ENCODE measurements at places on chromosomes 1 and 21. TPM values are rescaled to one million over a fixed set of nuclear protein-coding genes. Genes with fewer than 3 reads are reported as not detected.

The CRNN gene
- not detected for total RNA-seq

The ACTL8 gene
- 0.26 TPM for total RNA-seq

The GJA9 gene
- total RNA-seq: not detected

The FOXD2 gene
- total RNA-seq: 0.07 TPM

- peak overlapping the region; percentile 12 for H3K27ac ChIP-seq
- DNase-seq: peak; percentile 91
- H3K4me3 ChIP-seq: no peak overlapping the region
- H3K27me3 ChIP-seq: no peaks in the 10 kb centered on the region
- H3K36me3 ChIP-seq: peaks cover 2% of the 10 kb centered on the region
- H3K4me1 ChIP-seq: peaks cover 3% of the 10 kb centered on the region
These were observed 153.1 kb downstream of the PSMG1 start for GRCh38 chr21:39029900-39030884.

DNA sequence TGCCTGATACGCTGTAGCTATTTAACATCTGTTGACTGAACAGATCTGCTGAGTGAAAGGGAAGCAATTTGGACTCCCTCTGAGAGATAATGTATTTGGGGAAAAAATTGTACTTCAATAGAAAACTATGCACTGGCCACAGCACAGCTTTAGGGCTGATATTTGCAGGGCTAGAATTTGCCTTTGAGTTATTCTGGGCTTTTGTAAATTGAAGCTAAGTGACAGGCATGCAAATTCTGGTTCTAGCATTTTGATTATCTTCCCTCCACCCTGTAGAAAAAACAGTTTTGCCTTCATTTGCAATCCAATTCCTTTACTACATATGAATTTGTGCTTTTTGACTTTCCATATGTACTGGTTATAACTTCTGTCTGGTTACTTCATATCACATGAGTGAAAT, 7.9 kb downstream of the KYAT3 start:
- H3K4me3 ChIP-seq: no peak overlapping the region
- no peak for DNase-seq
- no peaks in the 10 kb centered on the region for H3K27me3 ChIP-seq
- H3K4me1 ChIP-seq: no peaks in the 10 kb centered on the region
- H3K27ac ChIP-seq: no peak overlapping the region
- peaks cover 27% of the 10 kb centered on the region for H3K36me3 ChIP-seq

DNA sequence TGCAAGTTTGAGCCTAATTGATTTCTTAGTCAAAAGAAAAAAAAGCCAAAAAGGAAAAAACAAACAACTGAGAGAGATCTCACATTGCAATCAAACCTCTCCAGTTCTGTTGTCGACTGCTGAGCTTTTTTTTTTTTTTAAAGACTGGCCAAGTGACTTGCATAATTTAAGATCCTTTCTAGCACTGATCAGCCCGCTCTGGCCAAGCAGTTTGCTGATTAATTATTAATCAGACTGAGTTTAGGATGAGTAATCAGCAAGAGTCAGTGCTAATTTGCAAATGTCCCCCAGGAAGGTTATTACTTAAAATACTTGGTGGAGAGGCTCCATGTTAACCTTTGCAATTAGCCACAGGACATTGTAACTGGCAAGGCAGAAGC, 39.3 kb downstream of the HMGB4 start:
- H3K36me3 ChIP-seq: peaks cover 4% of the 10 kb centered on the region
- H3K4me3 ChIP-seq: no peak overlapping the region
- no peak for DNase-seq
- H3K27ac ChIP-seq: no peak overlapping the region

GRCh38 chr1:203440771-203441170, 34.8 kb upstream of the PRELP start:
- H3K27me3 ChIP-seq: no peaks in the 10 kb centered on the region
- H3K4me1 ChIP-seq: peaks cover 6% of the 10 kb centered on the region
- H3K27ac ChIP-seq: no peak overlapping the region
- no peak overlapping the region for H3K4me3 ChIP-seq
- peaks cover 8% of the 10 kb centered on the region for H3K36me3 ChIP-seq

- no peak overlapping the region for H3K27ac ChIP-seq
- peaks cover 5% of the 10 kb centered on the region for H3K36me3 ChIP-seq
- H3K4me1 ChIP-seq: no peaks in the 10 kb centered on the region
- DNase-seq: peak; percentile 74
These were observed 428 bp downstream of the POGZ start for GRCh38 chr1:151458802-151459330.

DNA sequence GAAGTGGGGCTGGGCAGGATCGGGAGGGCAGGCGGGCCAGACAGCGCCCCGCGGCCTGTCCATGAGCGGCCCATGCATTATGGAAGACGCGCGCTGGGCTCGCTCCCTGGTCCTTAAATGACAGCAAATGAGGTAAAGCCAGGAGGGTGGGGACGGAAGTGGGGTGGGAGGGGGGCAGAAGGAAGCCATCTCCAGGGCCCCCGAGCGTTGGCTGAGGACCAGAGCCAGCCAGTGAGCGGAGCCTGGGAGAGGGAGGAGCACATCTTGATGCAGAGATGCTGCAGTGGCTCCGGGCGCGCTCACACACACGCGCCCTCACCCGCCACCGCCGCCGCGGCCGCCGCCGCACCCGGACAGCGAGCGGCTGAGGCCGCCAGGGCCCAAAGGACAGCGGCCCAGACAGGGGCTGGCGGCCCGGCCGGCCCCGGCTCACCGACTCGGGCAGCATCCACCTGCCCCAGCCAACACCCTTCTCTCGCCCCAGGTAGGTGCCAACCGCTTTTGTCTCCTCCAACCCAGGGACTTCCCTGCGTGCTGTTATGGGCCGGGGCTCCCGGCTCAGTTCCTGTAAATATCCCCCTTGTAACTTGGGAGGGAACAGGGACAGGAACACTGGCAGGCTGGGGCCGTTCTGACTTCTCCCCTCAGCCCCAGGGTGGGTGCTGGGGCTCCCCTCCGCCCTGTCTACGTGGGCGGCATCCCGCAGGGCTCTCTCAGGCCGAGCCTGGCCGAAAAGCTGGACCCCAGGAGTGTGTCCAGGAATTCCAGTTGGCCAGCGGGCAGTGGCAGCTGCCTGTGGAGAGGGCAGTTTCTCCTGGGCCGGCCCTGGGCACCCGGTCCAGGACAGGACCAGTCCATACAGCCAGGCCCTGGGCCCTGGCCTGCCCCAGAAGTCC, at the start of gene CNTN2:
Gene CNTN2, plus strand, starts transcription at position 302 of the 896 bp plus-strand sequence. CDS start 9,974 bp downstream, outside the sequence.
- no peaks in the 10 kb centered on the region for H3K36me3 ChIP-seq
- H3K4me1 ChIP-seq: peaks cover 12% of the 10 kb centered on the region
- peak within 1 kb of the TSS; percentile 8 for H3K4me3 ChIP-seq
- H3K27me3 ChIP-seq: no peaks in the 10 kb centered on the region
- DNase-seq: peak; percentile 74

Data from H9 (cell line).